NB4 (cell line): ENCODE measurements at places on chromosomes 2 and 18.

- no peak for DNase-seq
Measured at GRCh38 chr2:159714247-159714930, 2.1 kb downstream of the MARCHF7 start.

- DNase-seq = peak; percentile 64
Measured at GRCh38 chr2:118223992-118224894, 136.0 kb downstream of the INSIG2 start.

GRCh38 chr2:62803961-62804360 is 98.4 kb downstream of the EHBP1 start:
- no peak for DNase-seq

DNA sequence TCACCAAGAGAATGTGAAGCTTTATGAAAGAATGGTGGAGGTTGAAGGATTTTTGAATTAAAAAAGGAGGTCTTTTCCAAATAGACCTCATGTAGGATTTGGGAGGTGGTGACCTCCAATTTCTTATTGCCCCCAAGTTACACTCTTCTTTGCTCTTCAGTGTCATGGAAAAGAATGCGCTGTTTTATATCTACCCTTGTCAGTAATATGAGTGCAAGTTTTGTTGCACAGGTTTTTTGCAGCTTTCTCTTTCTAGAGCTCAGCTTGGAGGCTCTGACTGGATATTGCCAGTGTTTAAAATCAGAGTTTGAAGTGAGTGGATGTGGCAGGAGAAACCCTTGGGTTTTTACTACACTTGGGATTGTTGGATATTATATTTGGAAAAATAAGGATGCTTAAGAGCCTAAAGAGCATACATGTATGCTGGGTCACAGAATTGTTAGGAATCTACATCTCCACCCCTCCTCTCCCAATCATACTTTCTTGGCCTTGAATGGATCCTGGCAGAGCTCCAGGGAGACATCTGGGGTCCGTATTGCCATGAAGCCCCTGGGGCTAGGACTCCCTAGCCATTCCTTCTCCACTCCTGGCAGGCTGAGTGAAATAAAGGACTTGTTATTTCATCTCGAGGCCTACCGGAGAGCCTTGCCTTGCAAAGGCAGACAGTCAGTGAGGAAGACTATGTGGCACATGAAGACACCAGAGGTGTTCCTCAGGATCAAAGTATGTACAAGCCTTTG is 43.8 kb downstream of the APOB start:
- peak; percentile 14 for DNase-seq

- DNase-seq = peak; percentile 62
Measured at GRCh38 chr2:172427990-172428831, 825 bp downstream of the ITGA6 start.

- no peak for DNase-seq
Measured at GRCh38 chr18:21330122-21330701, 88.2 kb downstream of the GREB1L start.

DNA sequence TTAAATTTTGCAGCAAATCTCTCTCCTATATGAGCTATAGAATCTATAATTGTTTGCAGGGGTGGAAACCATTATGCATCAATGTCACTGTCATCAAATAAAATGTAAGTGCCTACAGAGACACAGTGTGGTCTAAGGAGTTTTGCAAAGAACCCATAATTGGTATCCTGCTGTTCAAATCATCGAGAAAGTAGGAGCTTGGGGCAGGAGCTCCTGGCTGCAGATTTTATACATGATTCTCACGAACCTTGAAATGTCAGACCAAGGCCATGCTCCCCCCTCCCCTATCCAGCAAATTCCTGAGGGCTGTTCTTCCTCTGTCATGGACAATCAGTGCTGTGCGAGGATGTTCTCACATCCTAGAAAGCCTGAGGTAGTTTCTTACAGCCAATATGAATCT is 119.5 kb upstream of the CYRIA start:
- no peak for DNase-seq

GRCh38 chr2:120522151-120522751 is 176.3 kb downstream of the INHBB start:
- DNase-seq = no peak

DNA sequence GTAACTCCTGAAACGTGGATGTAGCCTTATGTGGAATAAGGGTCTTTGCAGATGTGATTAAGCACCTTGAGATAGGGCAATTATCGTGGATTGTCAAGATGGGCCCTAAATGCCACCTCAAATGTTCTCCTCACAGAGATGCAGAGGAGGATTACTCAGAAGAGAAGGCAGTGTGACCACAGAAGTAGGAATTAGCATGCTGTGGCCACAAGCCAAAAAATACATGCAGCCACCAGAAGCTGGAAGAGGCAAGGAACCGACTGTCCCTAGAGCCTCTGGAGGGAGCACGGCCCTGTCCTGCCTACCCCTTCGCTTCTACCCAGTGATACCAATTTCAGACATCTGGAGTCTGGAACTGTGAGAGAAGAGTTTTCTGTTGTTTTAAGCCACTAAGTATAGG is 47.3 kb upstream of the MGAT5 start:
- DNase-seq = no peak

DNA sequence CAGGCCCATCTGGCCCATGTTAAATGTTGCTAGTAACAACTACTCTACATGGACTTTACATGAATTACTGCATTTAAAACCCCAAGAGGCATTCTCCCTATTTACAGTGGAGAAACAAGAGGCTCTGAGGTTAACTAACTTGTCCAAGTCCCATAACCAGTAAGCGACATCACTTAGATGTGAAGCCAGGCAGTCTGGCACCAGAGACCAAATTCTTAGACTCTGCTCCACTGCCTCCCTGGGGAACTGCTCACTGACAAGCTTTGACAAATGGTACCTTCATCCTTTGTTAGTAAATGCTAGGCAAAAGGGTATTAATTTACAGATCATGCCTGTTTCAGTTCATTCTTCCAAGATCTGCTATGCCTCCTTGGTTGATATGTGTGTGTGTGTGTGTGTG is 124.8 kb downstream of the AFF3 start:
- no peak for DNase-seq

- peak; percentile 14 for DNase-seq
Measured at GRCh38 chr18:58668897-58669296, 2.4 kb upstream of the MALT1 start.

DNA sequence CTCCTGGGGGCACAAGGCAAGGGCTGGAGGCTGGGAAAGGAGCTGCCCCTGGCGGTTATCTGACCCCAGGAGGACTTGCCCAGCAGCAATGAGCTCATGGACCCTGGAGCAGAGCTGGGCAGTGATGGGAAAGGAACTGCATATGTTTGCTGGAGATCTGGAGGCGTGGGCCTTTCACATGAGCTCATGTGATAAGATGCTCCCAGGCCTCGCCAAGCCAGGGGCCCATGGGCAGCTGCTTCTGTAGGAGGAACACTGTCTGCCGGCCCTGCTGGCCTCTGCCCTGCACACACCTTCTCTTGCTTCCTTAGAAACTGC is 9.0 kb upstream of the NPPC start:
- no peak for DNase-seq

DNA sequence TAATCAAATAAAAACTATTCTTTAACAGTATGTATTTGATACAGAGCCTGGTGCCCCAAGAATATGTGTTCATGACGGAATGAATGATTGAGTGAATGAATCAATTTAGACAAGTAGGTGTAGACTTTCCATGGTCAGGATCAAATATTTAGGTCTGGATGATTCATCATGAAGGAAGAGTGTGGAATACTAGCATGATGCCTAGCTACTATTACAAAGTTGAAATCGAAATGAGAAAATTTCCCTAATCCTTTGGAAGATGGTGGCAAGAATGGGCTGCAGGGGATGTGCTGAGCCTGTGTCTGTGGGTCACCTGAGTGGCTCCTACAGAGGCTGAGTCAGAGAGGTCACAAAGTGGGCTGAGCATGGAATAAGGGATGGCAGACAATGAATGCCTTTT is 3.1 kb upstream of the MALT1 start:
- no peak for DNase-seq

GRCh38 chr2:238868067-238868524 is 20.2 kb downstream of the TWIST2 start:
- no peak for DNase-seq

DNA sequence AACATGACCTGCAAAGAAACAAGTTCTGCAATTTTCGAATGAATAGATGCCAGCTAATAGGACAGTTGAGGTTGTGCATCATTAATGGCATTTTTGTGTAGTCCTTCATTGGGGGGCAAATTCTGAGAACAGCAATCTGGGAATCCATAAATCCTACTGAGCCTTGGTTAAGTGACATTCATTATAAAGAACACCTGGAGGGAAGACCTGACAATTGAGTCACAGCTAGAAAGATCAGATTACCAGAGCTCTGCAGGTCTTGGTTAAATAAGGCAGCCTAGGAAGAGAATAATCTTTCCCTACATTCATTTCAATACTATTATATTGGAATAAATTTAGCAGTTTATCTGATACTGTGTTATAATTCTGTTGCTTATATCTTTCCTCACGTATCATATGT is 14.3 kb downstream of the KCNH7 start:
- DNase-seq = no peak

DNA sequence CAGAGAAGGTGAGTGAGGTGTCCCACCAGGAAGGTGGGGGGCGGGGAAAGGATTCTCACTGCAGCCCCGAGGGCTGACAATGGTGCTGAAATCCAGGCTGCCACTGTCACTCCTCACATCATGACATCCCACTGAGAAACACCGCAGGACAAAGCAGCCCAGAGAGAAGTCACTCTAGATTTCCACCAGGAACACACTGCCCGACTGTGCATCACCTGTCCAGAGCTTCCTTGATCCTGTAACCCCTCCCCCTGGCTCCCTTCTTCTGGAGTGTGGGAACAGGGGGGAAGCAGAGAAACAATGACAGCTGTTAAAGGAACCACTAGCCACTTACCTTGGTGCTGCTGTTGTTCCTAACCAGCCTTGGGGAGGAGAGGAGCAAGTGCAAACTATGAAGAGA is 69.9 kb downstream of the MRO start:
- DNase-seq = no peak

GRCh38 chr2:16725549-16725948 is 59.9 kb upstream of the CYRIA start:
- DNase-seq = no peak

DNA sequence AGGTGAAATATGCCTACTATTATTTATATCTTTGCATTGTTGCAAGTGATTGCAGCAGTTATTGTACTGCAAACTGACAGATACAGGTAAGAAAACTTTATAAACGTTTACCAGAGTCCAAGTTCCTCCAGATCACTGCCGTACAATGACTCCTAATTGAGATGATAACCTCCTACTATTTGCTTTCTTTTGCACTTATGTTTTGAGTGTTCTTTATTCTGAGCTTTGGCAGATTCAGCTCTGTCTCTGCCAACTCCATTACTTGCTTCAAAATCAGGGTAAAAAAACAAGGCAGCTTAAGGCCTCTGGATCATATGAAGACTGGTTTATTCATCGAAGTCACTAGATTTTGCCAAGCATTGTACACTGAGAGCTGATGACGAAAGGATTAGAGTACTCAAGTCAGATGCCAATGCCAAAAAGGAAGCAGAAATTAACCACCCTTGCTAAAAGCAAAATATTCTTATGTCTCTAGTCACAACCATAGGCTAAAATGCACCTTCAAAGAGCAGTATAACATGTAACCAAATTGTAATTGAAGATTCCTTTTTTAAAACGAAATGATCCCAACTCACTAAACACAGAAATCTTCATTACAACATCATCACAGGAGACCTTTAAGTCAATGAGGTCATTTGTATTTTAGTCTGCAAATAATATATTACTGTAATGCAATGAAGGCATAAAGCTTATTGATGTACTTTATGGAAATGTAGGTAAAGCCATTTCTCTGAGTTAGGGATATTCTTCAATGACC is 10.5 kb upstream of the IKZF2 start:
- DNase-seq = no peak

DNA sequence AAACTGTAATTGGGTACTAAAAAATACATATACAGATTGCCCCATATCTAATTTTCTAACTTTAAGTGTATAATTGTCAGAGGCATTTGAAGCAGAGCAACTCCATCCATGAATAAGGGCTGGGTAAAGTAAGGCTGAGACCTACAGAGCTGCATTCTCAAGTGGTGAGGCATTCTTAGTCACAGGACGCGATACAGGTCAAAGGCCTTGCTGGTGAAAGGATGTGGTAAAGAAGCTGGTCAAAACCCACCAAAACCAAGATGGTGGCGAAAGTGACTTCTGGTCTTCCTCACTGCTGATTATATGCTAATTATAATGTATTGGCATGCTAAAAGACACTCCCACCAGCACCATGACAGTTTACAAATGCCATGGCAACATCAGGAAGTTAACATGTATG is 50.0 kb downstream of the SLC8A1 start:
- peak; percentile 82 for DNase-seq

DNA sequence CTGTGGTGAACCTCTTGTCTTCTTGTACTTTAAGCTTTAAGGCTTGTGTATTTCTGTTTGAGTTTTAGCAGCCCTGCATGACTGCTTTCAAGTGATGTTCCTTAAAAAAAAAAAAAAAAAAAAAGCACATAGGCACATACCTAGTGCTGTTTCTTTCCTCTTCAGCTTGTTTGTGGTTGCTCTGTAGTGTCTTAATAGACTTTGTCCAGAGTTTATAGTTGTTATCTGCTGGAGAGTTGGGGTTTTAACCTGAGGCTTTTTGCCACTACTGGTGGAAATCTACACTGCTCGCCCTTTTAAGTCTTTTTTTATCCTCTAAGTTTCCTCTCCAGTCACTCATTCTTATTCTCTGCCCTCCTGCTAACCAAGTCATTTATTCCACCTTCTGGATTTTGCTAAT is 34.5 kb downstream of the AGFG1 start:
- DNase-seq = no peak

- no peak for DNase-seq
Measured at GRCh38 chr2:23753291-23754010, 173.5 kb downstream of the ATAD2B start.

GRCh38 chr2:22110244-22110651 is 986.5 kb downstream of the TDRD15 start:
- DNase-seq = no peak

DNA sequence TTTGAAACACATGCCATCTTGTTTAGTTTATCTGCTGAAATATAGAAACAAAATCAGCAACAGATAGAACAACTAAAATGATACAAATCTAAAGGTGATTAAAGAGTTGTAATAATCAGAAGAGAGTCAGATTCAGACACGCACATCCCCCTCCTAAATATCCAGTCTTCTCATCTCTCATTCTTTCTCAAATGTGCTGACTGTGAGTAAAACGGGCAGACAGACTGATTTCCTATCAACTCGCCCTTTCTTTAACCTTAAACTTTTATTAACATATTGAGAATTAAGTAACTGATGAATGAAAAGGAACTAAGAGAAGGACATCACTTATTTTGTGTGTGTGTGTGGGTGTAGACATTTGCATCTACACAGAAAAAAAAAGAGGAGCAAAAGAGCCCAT is 34.6 kb upstream of the SPP2 start:
- no peak for DNase-seq

DNA sequence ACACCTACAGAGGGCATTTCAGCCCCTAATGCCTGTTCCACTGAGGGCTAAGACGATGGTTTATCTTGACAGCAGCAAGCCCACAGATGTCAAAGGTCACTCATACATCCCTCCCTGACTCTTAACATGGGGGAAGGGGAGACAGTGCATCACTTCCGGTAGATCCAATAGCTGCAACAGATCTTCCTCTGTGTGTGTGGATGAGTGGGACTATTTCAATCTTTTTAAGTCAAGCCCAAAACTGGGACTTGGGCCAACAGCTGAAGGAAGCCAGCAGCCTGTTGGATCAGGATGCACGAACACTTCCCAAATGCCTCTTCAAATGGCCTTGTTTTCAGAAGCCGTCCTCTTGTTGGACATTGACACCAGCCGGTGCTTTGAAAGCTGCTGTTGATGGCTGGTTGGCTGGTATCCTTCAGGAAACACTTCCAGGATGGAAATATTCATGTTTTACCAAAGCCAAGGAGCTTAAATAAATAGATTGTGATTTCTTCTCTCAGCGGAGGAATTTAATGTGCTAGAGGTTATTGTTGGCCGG is 59.2 kb downstream of the IL1R2 start:
- DNase-seq = peak; percentile 82
